ENCODE measurements at places on chromosomes 3 and 15. TPM values are rescaled to one million over a fixed set of nuclear protein-coding genes. Genes with fewer than 3 reads are reported as not detected.

DNA sequence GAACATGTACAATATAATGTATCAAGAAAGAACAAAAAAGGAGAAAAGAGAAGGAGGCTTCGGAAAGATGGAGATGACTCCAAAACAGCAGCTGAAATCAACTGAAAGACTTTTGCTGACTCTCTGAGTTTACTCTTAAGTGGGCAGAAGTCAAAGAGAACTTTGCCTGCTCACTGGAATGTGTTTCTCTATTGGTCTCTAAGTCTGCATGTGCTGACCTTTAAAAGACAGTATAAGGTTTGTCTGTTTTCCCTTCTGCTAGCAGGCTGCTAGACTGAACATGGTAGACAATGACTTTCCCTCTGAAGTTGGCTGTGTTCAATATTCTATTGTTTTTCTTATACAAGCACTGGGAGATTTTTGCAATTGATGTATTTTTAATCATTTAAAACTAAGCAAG, 7.2 kb upstream of the MAP4 start:
- DNase-seq, result no peak

- DNase-seq, result no peak
Measured at GRCh38 chr3:138477120-138477519, 42.7 kb downstream of the ESYT3 start.

DNA sequence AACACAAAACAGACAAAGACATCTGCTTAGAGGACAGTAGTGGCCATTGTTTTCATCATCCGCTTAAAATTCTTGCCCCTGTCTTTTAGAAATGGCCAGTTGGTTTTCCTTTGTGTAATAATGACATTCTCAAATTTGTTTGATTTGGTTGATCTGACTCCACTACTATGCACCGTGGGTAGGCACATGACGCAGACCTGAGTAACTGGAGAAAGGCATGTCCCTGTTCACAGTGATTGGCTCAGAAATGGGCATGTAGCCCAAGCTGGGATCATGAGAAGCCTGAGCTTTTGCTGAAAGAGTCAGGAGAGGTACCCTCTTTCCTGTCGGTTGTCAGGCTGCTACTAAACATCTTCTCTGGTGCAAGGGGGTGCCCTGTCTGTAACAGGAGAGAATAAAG, 36.6 kb upstream of the MAGI1 start:
- DNase-seq, result peak; percentile 42

DNA sequence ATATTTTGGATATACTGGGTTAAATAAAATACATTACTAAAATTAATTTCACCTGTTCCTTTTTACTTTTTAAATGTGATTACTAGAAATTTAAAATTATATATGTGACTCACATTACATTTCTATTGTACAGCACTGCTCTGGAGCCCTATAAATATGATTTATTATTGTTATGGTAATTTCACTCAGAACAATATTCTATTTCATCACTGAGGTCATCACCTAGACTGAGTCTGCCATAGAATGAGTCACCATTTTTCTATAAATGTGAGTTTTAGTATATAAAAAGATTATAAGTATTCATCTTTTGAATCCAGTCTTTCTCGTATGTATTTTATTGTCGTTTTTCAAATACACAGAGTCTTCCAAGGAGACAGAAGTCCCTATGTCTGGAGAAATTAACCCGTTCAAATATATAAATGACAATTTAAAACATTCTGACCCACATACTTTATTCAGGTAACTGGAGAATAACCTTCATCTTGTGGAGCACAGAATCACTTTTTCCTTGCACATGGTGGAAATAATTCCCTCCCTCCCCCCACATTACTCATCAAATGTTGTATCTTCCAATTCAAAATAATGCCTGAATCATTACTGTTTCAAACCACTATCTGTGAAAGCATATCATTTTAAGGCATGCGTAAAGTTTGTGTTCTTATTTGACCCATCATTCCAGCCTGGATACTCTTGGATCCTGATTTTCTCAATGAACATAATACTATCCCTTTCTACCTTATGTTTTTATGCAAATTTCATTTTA, 30.0 kb downstream of the CHST14 start:
- DNase-seq, result peak; percentile 29

GRCh38 chr3:46395210-46395661, 11.6 kb downstream of the CCR5AS start:
- DNase-seq, result no peak

ARNT2 gene
- 0.51 TPM for total RNA-seq

- DNase-seq, result no peak
Measured at GRCh38 chr3:118412503-118412902, 622.1 kb downstream of the IGSF11 start.

Measured in mammary epithelial cell (primary cell).